Activated CD4-positive, alpha-beta T cell treated with anti-CD3 and anti-CD28 coated beads, Interleukin-2, amount 50 U/mL, for 24 hours (primary cell): ENCODE measurements at places on chromosomes 13 and 19.
A peak's percentile ranks its signal among the peaks of the same experiment; 100 is the strongest.

DNA sequence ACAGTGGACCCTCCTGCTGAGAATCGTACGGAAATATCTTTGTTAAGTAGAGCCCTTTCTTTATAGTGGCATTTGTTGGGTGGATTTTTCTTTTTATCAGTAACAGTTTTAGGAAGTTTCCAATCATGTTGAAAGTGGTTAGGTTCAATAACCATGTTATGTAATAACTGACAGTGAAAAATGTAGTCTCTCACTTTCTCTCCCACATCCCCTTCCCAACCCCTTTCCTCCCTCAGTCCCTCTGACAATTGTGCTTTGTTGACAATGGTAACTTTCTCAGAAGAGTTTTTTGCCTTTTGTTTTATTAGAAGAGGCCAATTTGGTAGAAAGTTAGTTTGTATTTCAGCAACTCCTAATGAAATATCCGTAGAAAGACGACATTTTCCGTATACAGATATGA, 77.8 kb upstream of the SLAIN1 start:
- DNase-seq, result no peak

GRCh38 chr13:114268344-114269280, 12.8 kb upstream of the UPF3A start:
- DNase-seq, result no peak

DNA sequence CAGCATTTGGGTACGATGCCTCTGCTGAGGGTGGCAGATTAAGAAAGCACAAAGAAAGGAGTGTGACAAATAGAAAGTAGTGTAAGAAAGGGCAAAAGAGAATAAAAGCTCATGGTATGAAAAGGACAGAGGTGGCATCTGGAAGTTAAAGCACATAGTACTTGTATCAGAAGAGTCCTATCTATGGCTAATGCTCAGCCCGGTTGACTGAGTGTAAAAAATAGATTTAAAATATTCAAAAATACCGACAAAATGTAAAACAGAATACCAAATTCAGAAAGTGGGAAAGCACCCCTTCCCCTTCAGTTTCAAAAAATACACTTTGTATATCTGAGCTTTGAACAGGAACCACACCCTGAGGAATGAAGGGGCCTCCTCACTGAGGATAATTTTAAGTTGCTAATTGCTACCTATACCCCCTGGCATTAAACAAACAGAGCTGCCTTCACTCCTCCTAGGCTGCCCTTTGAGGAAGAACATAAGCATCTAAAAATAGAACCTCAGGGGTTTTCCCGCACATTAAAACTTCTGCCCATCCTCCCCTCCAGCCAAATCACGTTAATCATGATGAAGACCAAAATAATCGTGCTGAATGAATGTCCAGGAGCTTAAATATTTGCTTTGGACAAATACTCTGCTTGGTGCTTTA, 43.3 kb downstream of the DLEU7 start:
- DNase-seq, result no peak

DNA sequence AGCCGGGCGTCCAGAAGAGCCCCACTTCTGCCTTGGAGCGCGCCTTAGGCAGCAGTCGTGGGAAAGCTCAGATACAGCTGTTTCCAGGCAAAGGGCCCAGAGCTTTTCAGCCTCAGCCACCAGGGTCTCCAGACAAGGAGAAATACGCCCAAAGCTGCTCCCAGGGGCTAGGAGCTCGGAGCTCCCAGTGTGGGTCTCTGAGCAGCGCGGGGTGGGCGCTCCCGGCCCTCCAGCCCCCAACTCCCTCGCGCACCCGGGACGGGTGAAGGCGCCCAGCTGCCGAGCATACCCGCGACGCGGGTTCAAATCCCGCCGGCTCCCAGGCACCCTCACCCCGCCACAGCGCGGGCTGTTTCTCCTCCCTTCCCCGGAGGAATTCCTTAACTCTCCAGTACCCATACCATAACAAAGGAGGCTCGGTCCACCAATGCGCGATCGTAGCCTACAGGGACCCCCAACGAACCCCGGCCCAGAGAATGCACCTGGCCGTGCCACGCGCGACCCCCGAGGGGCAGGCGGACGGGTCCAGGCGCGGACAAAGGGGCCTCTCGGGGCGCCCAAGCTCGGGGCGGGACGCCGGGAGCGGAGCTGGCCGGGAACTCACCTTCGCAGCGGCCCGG, 507 bp downstream of the COL4A1 start:
- no peak for DNase-seq

GRCh38 chr13:28585561-28585960, 73.4 kb upstream of the POMP start:
- no peak for DNase-seq

GRCh38 chr19:17079710-17080439, 4.3 kb downstream of the MYO9B start:
- DNase-seq, result peak; percentile 53

DNA sequence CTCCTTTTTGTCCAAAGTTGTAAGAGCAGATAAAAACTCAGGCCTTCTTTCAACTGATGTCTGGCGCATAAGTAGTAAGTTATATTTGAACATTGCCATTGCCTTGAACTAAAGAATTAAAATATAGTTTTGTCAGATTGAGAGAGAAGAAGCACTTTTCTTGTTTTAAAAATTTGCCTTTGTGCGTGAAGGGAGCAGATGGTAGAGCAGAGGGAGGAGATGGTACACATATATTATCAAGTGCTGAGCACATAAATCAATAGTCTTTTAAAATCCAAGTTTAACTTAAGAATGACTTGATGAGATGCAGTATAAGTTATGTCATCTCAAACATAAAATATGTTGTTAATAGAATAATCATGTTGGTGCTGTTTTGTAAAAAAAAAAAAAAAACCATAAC, 504.6 kb upstream of the KLHL1 start:
- no peak for DNase-seq

DNA sequence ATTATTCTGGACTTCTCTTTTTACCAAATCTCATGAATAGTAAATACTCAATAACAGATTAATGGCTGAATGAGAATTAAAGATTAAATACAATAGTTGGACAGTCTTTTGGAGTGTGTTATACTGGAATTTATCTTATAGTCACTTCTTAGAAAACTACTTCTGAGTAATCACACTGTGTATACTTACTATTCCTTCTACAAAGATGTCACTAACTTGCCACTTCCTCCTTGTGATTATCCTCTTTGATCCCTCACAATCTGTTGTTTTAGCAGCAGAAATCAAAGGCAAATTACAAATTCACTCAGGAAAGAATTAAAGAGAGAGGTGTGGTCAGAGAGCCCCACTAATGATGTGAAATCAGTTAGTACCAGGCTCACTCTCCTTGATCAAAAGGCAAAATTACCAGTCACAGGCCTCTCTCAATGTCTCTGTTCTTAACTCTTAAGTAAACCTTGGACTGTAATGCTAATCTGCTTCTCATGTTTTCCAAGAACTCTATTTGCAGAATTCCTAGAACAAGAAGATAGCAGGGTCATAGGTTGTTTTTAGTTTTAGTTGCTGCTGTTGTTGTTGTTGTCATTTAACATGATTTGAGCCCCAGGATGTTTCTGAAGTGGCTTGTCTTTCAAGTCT, 37.3 kb upstream of the FNDC3A start:
- no peak for DNase-seq

DNA sequence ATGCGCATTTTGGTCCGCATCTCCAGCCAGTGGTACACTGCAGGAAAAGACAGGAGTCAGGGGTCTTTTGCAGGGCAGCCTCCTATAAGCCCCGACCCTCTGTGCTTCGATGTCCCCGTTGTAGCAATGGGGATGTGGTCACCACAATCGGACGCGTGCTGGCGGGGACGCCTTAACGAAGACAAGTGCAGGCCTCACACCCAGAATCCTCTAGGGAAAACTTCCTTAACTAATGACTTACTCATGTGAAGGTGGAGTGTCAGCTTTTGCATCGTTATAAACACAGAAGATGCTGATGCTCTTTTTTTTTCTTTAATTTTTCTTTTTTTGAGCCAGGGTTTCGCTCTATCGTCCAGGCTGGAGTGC, 22.1 kb downstream of the VASP start:
- DNase-seq, result no peak

DNA sequence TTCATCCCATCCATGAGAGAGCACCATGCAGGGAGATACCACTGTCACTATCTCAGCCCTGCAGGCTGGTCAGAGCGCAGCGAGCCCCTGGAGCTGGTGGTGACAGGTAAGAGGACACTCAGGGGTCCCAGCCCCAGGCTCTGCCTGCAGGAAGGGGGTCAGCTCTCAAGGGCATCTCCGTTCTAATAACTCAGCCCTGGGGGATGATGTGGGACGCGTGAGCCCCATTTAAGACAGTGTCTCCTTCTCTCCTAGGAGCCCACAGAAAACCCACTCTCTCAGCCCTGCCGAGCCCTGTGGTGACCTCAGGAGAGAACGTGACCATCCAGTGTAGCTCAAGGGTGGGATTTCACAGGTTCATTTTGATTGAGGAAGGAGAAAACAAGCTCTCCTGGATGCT, 15.5 kb upstream of the KIR3DL3 start:
- no peak for DNase-seq

- no peak for DNase-seq
Measured at GRCh38 chr19:12513531-12514061, 29.0 kb upstream of the ZNF709 start.
